GM12865 (cell line): ENCODE measurements at places on chromosomes 1 and 21.
A peak's percentile ranks its signal among the peaks of the same experiment; 100 is the strongest.

GRCh38 chr1:238073991-238074390, 183.3 kb upstream of the ZP4 start:
- no peak for DNase-seq

- DNase-seq = no peak
These were observed 1.1 kb upstream of the B3GALT5 start for GRCh38 chr21:39611551-39612190.

- DNase-seq = no peak
These were observed 191.9 kb upstream of the LMO4 start for GRCh38 chr1:87136607-87137341.

DNA sequence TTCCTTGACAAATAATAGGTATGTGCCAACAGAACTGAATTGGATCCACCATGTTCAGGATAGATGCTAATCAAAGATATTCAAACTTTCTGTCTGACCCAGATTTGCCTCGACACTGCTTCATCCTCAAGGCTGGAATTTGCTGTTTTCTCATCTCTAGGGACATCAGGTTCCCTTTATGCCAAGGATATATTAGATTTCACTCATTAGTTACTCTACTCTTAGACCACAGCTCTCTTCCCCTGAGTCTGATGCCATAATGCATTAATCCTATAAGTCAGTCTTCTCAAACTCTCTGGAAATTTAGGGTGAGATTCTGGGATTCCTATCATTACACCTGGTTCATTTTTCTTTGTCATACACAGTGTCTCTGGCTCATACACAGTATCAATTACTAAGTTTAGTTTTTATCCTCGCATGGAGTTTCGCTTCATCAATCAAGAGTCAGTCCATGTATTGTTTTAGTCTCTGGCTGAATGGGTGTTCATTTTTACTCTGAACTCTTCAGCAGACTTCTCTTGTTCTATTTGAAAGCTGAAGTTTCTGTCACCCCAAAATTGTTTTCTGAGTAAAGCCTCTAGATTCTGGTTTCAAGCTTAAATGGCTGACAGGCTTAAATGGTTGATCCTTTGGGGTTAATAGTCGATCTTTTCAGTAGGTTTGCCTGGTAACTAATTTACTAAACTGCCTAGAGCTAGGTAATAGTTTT, 9.3 kb upstream of the DCAF6 start:
- DNase-seq = peak; percentile 11

GRCh38 chr21:15061279-15061678, 3.5 kb downstream of the NRIP1 start:
- DNase-seq = no peak

GRCh38 chr1:62954758-62955157, 170.8 kb downstream of the ATG4C start:
- DNase-seq = no peak

GRCh38 chr1:230136453-230137336, 69.7 kb downstream of the GALNT2 start:
- no peak for DNase-seq

DNA sequence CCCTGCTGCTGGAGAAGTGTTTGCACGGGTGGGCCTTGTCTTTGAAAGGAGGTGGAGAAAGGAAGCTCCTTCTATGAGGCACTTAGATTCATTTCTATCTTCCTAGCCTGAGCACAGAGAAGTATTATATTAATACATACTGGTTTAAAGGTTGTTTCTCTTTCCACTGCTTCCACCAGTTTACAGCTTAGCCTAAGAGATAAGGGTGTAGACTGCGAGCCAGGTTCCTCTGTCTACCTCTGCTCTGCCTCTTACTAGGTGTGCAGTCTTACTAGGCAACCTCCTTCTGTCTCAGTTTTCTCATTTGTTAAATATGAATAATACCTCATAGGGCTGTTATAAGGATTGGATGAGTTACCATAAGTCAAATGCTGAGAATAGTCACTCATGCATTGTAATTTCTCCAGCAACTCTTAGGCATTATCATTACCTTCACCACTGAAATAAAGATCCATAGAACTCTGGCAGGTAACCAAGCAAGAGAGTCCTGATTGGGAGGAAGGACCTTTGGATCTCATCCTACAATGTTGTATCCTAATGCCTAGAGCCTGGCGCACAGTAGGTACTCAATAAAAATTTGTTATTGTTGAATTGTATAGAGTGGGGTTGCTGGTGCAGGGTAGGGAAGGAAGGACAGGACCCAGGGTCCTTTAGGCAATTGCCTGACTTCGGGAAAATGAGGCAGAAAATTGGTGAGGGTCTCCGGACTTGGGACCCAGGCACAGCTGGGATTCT, 95.1 kb downstream of the TBX19 start:
- no peak for DNase-seq

DNA sequence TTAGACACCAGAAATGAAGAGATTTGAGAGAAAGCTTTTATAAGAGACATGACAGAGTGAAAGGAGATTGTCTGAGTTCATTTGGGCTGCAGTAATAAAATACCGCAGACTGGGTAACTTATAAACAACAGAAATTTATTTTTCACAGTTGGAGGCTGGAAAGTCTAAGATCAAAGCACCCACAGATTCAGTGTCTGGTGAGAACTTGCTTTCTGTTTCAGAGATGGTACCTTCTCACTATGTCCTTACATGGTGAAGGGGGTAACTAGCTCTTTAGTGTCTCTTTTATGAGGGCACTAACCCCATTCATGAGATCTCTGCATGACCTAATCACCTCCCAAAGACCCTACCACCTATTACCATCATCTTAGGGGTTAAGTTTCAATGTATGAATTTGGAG, 30.9 kb upstream of the FCRL4 start:
- DNase-seq = no peak

DNA sequence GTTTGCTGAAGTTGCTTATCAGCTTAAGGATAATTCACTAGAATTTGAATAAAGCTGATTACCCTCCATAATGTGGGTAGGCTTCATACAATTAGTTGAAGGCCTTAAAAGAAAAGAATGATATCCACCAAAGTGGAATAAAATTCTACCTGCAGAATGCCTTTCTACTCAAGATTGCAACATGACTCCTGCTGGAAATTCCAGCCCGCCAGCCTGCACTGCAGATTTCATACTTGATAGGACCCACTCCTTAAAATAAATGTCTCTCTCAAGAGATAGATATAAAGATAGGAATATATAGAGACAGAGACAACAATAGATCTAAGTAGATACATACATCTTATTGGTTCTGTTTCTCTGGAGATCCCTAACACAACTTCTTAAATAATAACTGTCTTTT, 23.7 kb upstream of the INSL5 start:
- DNase-seq = no peak

DNA sequence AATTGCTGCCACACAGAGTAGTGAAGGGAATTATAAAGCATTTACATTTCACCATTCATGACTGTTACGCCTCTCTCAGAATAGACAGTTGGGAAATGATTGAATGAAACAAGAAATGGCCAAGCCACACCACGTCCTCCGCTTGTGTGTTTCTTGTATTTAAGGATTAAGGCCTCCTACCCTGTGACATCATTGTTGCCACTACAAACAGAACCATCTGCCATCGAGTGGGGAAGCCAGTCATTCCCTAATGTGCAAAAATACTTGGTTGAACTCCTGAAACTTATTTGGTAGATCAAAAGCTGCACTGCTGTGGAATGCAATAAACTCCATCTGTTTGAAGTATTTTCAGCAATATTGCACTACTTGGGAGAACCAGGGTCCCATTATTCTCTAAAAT, 99.0 kb upstream of the C1orf105 start:
- DNase-seq = no peak

DNA sequence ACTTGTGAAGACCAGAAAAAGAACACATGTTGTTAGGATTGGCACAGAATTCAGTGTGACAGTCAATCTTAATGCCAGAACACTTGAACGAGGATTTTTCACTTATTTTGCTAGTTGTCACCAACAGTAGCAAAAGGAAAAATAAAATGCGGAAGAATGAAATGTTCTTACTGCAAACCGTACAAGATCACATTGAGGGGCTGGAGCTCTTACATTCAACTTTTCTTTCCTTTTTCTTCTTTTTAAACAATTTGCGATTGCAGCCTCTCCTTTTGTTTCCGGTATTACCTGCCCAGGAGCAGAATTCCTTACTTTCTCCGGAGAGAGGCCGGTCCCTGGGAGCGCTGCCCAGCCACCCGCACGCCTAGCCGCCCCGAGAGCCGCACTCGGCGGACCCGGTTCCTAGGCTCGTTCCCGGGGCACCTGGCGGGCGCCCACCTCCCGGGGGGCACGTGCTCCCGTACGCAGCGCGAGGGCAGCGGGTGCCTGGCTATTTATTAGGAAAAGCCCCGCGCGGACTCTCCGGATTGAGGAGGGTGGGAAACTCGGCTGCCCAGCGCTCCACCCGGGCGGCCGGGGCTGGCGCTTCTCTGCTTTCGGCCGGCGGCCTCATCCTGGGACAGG, 1.2 kb upstream of the CAMTA1 start:
- peak; percentile 26 for DNase-seq

DNA sequence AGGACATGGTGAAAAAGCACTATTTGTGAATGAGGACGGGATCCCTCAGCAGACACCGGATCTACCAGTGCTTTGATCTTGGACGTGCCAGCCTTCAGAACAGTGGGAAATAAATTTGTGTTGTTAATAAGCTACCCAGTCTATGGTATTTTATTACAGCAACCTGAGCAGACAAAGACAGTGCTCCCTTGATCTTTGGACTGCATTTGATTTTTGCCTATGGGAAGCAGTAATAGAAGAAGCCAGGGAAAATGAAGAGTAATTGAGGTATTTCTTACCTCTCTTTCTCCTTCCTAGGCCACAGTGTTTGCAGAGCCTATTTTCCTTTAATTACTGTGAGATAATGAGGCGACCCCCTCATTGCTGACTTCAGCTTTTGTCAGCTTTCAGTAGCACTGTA, 87.9 kb downstream of the PDE4B start:
- DNase-seq = no peak

DNA sequence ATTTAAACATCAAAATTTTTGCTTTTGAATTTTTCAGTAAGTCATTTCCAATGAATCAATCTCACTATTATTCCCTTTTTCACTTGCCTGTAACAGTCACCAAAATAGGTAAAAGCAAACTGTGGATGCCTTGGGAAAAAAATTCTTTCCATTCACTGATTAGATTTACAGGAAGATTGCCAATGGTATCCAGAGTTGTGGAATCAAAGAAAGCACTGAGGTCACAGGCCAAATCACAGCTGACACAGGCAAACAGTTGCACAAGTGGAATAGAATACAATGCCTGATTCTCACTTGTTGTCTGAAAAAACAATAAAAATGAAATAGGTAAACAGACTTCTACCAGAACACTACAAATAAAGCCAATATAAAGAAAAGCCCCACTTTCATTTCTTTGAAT, 48.4 kb downstream of the LTN1 start:
- DNase-seq = no peak

- no peak for DNase-seq
These were observed 34.7 kb downstream of the OR10J5 start for GRCh38 chr1:159501082-159501481.

DNA sequence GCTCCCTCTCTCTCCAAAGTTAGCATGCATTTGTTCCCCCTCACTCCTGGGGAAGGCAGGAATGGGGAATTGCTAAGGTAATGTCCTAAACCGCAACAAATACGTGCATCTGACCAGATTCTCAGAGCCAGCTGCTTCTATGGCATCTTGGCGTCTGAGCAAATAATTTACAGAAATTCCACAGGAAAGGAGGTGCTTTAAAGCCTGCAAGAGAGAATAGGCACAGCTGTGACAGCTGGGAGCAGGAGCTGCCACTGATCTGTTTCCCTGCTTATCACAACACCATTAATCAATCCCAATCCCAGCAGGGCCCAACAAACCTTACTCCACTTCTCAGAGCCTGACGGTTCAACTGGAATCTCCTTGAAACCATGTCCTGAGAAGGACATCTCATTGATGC, 83.5 kb upstream of the ZNF281 start:
- no peak for DNase-seq

GRCh38 chr1:5410652-5411051, 581.6 kb downstream of the NPHP4 start:
- no peak for DNase-seq

GRCh38 chr21:43842742-43843141, 22.3 kb upstream of the AGPAT3 start:
- peak; percentile 59 for DNase-seq

GRCh38 chr21:32795802-32796559, 24.4 kb upstream of the PAXBP1 start:
- no peak for DNase-seq

DNA sequence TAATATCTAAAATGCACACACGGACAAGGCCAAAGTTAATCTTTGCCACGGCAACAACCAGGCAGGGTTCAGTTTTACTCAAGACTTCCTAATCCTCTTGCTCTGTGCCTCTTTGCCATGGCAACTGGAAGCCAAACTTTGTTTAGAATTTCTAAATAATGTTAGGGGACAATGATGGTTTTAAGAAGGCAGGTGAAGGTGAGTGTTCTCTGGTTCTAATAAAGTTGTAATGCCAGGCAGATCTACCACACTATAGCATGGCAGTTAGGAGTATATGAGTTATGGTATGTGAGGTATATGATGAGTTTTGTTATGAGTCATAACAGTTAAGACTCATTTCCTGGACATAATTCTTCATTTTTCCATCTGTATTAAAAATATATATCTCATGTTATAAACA, 2.7 kb downstream of the PTPRC start:
- peak; percentile 52 for DNase-seq

DNA sequence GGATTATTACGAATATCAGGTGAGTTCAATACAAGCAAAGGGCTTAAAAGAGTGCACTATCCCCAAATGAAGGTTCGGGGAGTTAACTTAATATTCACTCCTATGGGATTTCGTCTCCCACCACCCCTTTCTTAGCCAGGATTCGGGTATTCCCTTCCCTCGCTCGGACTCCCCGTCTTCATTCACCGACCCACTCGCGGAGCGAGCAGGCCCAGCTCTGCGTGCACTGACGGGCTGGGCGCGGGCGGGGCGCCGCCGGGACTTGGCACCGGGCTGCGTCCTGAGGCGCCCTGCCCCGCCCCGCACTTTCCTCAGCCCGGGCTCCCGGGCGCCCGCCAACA, 7.7 kb upstream of the MPZL1 start:
- DNase-seq = no peak

DNA sequence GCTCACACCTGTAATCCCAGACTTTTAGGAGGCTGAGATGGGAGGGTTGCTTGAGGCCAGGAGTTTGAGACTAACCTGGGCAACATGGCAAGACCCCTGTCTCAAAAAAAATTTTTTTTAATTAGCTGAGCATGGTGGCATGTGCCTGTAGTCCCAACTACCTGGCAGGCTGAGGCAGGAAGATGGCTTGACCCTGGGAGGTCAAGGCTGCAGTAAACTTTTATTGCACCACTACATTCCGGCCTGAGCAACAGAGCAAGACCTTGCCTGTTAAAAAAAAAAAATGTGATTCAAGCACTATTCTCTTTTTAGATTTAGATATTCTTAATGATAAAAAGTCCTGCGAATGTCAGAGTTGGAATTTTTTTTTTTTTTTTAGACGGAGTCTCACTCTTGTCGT, 102.5 kb upstream of the L1TD1 start:
- no peak for DNase-seq
